CD8-positive, alpha-beta memory T cell (primary cell): ENCODE measurements at places on chromosomes 6 and 20.

DNA sequence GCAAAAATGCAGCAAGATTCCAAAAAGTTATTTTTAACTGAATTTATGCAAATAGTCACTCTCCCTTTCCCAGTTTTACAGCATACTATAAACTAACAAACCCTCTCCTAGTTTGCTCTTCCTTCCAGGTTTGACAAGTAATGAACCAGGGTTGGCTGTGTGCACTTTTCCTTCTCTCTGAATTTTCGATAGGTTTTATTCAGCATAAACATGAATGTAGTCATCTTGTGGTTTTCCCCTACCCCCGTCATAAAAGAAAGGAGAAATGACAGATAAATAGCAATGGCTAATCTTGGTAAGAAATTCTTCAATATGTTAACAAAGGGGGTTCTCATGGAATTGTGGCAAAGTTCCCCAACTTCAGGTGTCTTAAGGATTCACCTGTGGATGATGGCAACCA is 26.3 kb downstream of the PRDM1 start:
- no peak for DNase-seq

DNA sequence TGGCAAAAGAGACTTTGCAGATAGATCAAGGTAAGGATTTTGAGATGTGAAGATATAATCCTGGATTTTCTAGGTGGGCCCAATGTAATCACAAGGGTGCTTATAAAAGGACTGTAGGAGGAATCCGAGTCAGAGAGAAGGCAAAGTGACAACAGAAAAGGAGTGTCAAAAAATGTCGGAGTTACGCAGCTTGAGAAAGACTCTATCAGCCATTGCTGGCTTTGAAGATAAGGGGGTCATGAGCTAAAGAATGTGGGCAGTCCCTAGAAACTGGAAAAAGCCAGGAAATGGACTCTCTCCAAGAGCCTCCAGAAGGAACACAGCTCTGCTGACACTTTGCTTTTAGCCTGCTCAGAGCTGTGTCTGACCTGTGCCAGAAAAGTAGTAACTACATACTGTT is 8.7 kb upstream of the RWDD1 start:
- DNase-seq, result no peak

GRCh38 chr6:36914227-36914794 is 28.6 kb downstream of the C6orf89 start:
- no peak for DNase-seq

DNA sequence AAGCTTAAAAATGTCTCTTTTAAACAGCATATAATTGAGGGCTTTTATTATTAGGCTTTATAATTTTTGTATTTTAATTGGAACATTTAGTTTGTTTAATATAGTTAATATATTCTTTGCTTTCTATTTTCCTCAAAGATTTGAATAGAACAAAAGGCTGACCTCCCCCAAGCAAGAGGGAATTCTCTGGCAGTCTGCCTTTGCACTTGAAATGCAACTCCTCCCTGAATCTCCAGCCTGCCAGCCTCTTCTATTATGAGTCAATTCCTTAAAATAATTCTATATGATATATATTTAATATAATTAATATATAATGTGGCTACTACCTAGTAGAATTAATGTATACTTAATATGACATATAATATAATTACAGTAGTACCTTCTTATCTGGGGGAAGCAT is 69.2 kb downstream of the PTPRA start:
- DNase-seq, result no peak

DNA sequence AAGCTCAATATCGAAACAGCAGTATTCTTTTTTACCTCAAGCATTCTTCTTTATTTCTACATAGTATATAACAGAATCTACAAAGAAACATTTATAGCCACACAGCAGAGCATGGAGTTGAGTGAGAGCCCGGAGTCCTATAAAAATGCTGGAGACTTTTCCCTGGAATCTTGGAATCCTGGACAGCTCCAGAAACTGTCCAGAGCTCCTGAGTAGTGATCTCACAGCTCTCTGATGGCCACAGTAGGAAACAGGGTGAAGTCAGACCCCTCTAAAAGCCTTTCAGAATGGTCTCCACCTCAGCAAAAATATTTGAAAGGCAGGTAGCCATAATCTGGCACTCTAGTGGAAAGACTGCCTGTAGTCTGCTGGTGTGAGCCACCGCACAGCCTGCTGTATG is 149.3 kb upstream of the STXBP5 start:
- DNase-seq, result no peak

DNA sequence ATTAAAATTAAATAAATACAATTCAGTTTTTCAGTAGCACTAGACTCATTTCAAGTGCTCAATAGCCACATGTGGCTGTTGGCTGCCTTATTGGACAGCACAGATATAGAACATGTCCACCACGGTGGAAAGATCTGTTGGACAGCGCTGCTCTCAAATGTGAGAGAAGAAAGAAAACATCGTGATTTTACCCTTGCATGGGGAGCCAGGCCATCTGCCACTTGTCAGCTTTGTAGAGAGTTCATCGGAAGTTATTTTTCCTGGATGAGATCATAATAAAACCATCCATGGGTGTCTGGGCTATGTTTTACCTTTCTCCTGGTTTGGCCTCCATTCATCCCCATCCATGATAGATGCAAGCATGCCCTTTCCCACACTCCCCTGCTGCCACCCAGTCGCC is 5.8 kb upstream of the KIF3B start:
- no peak for DNase-seq

- DNase-seq, result no peak
Measured at GRCh38 chr6:128421788-128422187, 98.6 kb downstream of the PTPRK start.

DNA sequence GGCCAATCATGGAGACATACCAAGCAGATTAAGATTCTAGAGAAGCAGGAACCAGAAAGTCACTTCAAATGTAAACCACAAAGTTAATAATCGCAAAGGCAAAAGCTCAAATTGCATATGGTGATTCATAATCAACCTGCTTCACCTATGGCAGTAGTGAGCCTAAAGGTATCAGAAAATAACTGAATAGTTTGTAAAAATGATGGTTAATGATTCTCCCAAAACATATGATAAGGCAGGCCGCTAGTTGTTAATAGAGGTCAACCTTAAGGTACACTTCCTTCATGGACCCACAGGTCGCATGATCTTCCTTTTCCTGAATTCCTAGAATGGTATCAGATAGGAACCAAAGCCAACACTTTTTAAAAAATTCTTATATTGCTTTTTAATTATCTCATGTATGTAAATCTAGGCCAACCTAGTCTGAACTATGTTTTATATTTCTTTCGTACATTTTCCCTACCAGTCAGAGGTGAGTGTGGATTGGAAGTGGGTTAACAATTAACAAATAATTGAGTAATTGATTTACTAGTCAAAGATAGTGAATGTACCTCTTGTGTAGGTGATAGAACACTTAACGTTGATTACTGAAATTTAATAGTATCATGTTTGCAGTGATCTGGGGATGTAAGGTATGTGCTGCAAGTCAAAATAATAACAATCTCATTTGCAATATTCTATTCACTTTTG is 16.4 kb downstream of the TAAR2 start:
- DNase-seq, result no peak

- no peak for DNase-seq
Measured at GRCh38 chr20:3371754-3372153, 35.7 kb downstream of the DNAAF9 start.

GRCh38 chr6:139146317-139146726 is 11.4 kb downstream of the HECA start:
- no peak for DNase-seq

GRCh38 chr6:102197211-102197610 is 803.7 kb downstream of the GRIK2 start:
- DNase-seq, result no peak

GRCh38 chr20:13259921-13260320 is 38.8 kb downstream of the ISM1 start:
- no peak for DNase-seq

GRCh38 chr6:141265756-141266623 is 866.7 kb upstream of the GJE1 start:
- DNase-seq, result no peak

- DNase-seq, result no peak
Measured at GRCh38 chr20:24971376-24972101, 21.0 kb downstream of the APMAP start.

DNA sequence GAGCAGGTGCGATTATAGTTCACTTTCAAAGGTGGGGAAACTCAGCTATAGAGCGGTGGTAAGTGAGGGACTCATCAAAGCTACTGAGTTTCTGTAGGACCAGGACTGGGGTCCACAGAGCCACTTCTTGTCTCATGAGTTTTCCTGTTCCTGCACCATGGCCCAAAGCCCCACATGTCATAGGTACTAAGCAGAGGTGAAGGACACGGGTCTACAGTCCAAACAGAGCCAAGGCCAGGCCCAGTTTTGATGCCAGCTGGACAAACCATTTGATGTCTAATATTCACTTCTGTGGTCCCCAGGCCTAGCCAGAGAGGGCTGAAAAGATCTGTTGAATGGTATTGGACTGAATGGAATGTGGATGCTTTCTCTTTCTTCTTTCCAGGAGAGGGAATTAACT is 11.0 kb downstream of the BPIFB6 start:
- no peak for DNase-seq

DNA sequence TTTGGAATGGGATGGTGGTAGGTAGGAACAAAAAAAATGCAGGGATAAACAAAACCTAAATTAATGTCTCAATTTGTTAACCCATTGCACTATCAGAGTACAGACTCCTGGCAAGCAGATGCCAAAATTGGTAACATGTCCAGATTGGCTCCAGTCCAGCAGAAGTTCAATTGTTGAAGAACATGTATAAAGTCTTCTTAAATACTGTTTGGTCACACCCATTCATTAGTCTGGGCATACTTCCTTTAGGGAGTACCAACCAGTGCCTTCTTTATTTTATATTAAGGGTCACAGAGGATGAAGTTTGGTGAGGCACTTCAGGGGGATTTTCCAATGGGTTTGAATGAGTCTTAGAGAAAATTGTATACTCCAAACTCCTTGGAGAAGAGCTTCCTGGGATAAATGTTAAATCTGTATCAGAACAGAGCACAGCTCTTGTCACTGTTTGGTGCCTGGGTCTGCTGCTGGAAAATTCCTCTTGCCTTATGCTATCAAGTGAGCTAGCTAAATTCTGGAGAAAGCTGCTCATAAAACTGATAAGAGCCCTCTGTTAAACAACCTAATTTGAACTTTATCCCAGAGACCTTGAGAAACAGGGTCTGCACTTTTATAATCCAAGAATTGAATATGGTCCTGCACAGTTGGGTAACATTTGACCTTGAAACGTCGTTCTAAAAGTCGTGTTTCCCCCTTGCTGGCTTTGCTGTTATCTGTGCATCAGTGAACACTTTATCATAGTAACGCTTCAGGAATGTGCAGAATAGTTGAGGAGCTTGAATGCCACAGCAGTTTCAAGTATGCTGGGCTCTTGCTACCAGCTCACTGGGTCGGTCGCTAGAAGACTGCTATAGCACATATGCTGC is 334.1 kb upstream of the CITED2 start:
- DNase-seq, result no peak

GRCh38 chr6:161169696-161170095 is 104.2 kb downstream of the AGPAT4 start:
- no peak for DNase-seq

DNA sequence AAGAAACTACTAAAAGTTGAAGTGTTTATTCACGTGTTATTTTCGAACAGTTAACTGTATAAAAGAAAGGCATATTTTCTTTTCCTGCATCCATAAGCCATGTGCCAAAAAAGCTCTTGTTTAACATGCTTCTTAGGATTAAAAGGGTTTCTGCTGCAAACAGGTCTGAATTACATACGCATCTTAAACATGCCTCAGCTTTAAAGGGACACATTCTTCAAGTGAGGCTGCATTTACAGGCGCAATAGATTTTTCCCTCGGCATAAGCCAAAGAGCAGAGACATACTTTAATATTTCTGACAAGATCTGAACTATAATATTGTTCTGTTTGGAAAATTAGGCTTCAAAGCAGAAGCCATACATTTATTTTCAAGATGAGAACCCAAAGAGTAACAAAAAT is 39.4 kb downstream of the PDE7B start:
- no peak for DNase-seq

- no peak for DNase-seq
Measured at GRCh38 chr6:36731622-36732310, 34.1 kb downstream of the RAB44 start.

GRCh38 chr20:17856837-17857605 is 111.6 kb downstream of the SNX5 start:
- no peak for DNase-seq
